Renal cortex interstitium (tissue), 15 donors: ENCODE measurements at places on chromosomes 7 and 10.

- DNase-seq: no peak
These were observed 4.8 kb downstream of the ANK3 start for GRCh38 chr10:60384708-60385398.

GRCh38 chr10:131420867-131421266 is 109.3 kb upstream of the TCERG1L start:
- no peak for DNase-seq

DNA sequence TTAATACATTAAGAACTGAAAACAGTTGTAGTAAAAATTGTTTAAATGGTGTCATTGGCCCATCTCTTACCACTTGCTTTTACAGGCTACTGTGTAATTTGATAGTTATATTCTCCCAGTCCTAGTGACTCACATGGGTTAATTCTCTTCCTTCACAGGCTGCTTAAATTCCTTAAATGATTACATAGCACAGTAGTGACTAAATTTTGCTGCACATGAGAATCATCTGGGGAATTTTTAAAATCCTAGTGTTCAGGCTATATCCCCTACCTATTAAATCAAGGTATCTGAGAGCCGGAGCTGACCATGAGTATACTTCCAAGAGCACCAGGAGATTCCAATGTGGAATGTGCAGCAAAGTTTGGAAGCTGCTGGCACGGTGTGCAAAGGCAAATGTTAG is 45.3 kb upstream of the ZNF800 start:
- DNase-seq: no peak

DNA sequence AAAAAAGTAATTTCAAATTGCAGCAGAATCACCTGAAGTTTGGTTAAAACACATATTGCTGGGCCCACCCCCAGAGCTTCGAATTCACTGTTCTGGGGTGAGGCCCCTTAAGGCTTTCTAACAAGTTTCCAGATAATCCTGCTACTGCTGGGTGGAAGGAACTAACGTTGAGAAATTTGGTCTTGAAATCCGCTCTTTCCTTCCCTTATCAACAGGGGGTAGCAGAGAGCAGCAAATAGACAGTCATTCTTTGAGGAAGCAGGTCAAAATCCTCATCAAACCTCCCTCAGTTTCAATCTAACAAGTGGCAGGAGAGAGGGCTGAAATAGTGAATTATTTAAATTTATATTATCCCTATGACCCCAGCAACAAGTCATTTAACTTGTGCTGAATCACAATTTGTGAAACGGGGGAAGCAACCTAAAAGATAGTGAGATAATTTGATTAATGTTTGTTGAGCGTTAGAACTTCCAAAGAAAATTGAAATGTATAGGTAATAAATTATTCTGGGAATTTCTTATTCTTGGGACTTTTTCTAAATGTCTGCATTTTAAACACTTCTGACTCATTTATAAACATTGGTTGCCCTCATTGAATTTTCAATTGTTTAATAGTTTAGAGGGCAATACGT is 21.7 kb upstream of the MALSU1 start:
- DNase-seq: peak; percentile 47

DNA sequence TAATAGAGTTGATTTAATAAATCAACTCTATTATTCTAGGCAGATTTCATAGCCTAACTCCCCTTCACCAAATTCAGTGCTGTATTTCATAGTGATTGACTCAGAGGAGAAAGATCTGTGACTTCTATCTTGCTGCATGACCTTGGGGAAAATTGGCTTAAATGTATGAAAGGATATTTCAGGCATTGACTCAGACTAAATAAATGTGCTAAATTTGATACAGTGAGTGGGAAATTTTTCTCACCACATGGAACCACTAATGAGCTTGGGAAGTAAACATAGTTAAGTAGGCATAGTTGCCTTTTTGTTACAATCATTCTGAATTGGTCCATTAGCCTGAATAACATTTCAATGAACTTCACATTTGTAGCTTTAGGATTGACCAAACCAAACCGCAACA is 89.0 kb upstream of the PRPS1L1 start:
- DNase-seq: no peak

GRCh38 chr7:16001477-16001876 is 315.0 kb upstream of the MEOX2 start:
- DNase-seq: no peak

DNA sequence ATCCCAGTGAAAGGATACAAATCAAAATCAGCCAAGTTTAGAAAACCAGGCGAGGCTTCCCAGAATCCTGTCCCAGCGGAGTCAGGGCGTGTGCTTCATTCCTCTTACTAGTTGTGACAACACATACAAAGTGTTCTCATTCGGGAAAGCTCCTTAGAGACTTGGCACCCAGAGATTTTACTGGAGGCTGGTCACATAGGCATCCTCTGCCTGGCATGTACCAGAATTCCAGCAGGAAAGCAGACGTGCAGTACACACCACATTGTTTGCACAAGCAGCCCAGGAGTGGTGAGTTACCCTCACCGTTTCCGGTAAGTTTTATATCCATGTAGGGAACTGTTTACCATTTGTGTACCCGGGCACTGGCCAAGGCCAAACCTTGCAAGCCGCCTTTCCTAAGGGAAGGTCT is 34.9 kb downstream of the MMRN2 start:
- no peak for DNase-seq

DNA sequence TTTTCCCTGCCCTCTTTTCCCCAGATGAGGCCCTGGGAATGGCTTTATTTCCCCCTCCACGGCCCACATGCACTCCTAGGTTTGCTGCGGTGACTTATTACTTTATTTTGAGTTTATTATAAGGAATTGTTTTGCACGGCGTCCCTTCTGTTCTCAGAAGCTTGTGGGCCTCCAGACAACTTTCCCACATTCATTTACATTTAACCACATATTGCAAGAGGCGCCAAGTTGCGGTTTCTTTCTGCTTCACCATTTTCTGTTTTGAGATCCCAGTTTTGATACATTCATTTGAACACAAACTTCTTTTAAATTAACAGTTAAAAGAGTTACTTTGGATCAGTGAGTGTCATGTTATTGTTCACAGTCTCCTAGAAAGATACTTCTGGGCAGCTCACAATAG is 532.5 kb upstream of the MGMT start:
- no peak for DNase-seq

DNA sequence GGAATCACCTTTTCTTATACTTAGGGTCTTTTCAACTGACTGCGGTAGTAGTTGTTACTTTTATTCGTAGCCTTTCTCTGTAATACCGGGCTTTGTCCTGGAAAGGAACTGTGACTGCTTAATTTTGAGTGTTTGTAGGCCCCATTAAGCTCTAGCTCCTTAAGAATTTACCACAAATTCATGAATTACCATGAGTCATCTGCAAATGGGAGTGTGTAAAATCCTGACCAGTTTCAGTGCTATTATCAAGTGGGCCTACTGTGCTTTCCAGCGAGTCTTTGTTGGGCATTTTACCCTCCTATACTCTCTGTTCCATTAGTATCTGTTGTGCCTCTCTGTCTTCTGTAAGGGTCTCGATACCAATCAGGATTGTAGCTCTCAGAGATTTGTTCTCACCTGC is 49.7 kb downstream of the ZMYND11 start:
- DNase-seq: no peak

GRCh38 chr7:76343931-76344321 is 14.9 kb downstream of the YWHAG start:
- no peak for DNase-seq

- DNase-seq: no peak
These were observed at the start of gene PNLIPRP2 for GRCh38 chr10:116620423-116621400. TSS of gene PNLIPRP2 (plus strand) at chr10:116620953.

DNA sequence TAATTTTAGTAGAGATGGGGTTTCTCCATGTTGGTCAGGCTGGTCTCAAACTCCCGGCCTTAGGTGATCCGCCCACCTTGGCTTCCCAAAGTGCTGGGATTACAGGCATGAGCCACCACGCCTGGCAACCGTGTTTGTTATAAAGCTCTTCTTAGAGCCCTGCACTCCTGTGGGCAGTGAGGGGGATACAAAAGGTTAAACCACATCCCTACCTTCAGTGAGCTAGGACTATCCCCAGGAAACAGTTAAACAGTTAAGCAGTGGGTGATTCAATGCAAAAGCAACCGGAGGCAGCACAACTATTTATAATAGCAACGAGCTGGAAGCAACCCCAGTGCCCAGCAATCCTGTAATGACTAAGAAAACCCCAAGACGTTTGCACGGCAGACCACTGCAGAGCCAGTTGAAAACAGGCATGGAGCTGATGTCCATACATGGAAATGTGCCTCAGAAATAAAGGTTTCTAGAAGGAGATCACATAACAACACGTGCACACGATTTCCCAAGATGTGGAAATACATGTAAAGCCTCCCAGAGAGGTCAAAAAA is 107.2 kb upstream of the LYZL2 start:
- no peak for DNase-seq

DNA sequence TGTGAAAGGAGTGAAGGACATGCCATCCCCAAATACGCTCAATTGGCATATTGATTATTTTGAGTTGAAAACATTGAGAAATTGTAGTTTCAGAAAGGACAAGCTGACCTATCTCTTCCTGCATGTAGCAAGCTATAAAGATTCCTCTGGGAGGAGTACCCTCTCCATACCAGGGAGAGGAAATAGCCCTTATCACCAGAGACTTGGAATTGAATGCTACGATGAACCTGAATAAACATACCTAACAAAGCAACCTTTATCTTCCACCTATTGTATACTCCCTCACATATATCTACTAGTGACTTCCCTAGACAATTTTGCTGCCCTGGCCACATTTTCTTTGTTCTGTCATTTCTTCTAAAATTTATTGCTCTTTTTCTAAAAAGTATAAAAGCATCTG is 150.2 kb upstream of the EEPD1 start:
- DNase-seq: no peak

GRCh38 chr10:80131499-80131901 is 1.0 kb upstream of the PLAC9 start:
- DNase-seq: no peak

DNA sequence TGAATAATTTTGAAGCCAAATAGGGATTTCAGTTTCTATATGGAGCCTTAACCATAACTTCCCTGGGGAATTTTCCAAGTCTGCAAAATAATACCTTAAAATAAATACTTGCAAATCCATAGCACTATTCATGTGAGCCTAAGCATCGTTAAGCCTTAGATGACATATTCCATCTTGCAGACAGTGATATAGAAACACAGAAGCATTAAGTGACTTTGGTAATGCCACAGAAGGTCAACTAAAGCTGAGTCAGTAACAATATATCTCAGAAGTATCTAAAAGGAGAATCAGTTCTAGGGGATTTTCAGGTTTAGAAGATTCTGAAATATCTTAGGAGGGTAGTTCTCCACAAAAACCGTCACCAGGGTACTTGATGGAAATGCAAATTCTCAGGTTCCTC is 163.4 kb upstream of the COL1A2 start:
- DNase-seq: no peak

DNA sequence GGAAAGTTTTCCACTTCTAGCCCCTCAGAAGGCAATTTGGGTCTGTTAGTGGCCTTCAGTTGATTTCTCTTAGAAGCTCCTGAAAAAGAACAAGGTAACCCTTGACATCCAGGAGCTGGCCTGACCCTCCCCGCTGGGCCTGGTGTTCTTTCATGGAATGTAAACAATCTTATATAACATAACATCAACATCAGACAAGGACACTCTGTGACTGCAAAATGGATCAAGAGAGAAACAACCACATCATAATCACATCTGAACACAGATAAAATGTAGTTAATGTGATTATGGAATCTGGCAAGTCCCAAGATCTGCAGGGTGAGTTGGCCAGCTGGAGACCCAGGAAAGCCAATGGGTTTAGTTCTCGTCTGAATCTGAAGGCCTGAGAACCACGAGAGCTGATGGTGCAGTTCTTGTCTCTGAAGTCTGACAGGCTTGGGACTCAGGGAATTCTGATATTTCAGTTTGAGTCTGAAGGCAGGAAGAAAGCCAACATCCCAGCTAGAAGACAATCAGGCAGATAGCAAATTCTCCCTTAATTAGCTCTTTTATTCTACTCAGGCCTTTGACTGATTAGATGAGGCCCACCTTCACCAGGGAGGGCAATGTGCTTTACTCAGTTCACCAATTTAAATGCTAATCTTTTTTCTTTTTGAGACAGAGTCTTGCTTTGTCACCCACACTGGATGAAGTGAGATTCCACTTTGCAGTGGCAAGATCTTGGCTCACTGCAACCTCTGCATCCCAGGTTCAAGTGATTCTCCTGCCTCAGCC is 91.4 kb upstream of the NAMPT start:
- no peak for DNase-seq
